Stimulated activated CD4-positive, alpha-beta T cell treated with anti-CD3 and anti-CD28 coated beads, Interleukin-12 subunit alpha, Interleukin-12 subunit beta, amount 100 ng/mL, for 24 hours (primary cell): ENCODE measurements at places on chromosomes 1 and 21.

DNA sequence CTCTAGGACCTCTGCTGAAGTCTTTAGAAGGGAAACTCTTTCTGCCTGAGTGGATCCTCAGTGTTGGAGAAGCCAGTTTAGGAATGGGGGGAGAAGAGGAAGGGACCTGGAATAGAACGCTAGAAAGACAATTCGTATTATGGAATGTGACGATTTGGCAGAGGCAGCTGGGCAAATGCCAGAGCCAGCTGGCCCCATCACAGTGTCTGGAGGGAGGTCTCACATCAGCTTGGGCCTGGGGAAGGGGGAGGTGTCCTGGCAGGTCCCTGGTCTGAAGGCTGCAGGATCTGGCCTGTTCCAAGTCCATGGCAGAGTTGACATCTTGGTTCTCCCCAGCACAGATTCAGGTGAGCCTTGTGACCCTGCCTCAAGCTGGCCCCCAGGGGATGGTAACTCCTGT, 11.3 kb downstream of the TMCC2 start:
- no peak for DNase-seq

GRCh38 chr1:67226688-67227087, 60.4 kb downstream of the IL23R start:
- no peak for DNase-seq

DNA sequence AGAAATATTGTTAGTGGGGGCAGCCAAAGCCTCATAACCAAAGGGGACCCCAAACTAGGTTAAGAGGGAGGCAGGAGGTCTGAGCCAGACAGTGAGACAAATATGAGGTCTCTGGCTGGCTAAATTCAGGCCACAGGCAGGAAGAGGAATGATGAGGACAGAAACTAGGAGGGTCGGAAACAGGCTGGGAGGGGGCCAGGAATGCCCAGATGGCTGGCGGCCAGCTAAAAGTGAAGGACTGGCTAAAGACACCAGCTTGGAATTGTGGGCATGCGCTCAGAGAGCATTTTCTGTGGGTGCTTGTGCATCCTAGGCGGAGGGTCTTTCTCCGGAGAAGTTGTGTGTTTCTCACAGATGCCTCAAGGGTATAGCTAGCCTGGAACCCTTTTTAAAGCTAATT, 77.0 kb downstream of the PGM1 start:
- DNase-seq, result no peak

- no peak for DNase-seq
These were observed 26.4 kb downstream of the LAMB3 start for GRCh38 chr1:209625791-209626285.

DNA sequence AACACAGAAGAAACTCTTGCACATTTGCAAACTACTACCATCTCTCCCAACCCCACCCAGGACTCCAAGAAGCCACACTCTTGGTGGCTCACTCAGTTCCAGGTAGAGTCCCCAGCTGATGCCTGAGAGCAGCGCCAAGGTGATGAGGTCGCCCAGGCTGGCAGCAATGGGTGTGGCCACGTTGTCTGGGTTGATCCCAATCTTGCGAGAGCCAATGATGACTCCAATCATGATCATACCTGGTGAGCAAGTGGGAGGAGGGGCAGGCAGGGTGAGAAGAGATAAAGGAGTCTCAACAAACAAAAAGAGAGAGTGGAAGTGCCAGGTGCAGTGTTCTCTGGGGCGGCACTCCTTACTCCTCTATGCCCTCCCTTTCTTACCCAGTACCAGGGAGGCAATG, 14.4 kb downstream of the SLC41A1 start:
- no peak for DNase-seq

GRCh38 chr1:16206547-16207317, 5.7 kb downstream of the ARHGEF19 start:
- DNase-seq, result peak; percentile 95

DNA sequence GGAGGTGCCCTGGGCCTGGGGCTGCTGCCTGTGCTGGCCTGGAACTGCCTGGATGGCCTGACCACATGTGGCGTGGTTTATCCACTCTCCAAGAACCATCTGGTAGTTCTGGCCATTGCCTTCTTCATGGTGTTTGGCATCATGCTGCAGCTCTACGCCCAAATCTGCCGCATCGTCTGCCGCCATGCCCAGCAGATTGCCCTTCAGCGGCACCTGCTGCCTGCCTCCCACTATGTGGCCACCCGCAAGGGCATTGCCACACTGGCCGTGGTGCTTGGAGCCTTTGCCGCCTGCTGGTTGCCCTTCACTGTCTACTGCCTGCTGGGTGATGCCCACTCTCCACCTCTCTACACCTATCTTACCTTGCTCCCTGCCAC, 1.8 kb downstream of the GPR3 start:
- no peak for DNase-seq

GRCh38 chr1:58476179-58476578, 70.3 kb downstream of the OMA1 start:
- no peak for DNase-seq

GRCh38 chr1:198563583-198563982, 23.1 kb upstream of the ATP6V1G3 start:
- DNase-seq, result no peak

- DNase-seq, result no peak
These were observed 28.5 kb downstream of the PALMD start for GRCh38 chr1:99674115-99675064.

DNA sequence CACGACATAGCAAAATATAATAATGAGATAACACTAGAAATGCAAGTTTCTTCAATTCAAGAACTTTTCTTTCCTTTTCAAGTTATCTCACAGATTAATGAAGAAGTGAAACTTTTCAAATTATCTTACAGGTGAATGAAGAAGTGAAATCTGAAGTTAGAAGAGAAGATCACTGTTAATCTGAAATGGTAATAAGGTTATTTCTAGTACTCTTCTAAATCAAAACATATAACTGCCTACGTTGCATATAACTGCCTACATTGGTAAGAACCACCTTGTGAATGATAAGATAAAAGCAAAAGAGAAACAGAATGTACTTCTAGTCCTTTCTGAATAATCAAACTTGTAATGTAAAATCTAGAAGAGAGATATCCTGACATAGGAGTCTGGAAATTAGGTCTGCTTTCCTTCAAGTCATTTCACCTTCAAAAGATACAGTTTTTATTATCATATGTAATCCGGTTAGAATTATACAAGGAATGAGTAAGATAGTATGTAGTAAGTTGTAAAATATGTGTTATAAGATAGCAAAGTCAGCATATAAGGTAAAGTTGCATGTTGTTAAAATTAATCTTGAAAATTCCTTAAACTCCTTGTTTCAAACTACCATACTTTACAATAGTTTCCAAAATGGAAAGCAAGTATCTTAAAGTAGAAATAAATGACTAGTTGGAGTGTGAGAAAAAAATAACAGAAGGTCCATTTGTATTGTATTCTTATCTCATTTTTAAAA, 522.4 kb upstream of the ZRANB2 start:
- DNase-seq, result no peak

GRCh38 chr1:226845624-226846023, 24.8 kb upstream of the PSEN2 start:
- no peak for DNase-seq

DNA sequence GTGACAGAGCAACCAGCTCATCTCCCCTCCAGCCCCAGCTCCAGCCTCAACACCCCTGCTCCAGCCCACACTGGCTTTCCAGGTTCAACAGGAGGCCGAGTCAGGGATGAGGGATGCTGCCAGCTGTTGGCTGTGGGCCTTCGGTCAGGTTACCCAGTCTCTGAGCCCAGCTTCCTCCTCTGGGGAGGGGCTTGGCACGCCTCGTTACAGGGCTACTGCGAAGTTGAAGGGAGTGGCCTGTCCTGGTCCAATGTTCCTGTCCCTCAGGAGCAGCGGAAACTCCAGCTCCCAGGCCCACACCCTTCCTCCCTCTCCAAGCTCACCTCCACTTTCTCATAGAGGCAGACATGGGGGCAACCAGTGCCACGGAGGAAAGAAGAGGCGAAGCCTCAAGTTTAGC, 15.1 kb upstream of the TAS1R2 start:
- no peak for DNase-seq

GRCh38 chr1:108502624-108503023, 52.5 kb downstream of the NBPF6 start:
- no peak for DNase-seq

- DNase-seq, result no peak
These were observed 8.0 kb downstream of the MMEL1 start for GRCh38 chr1:2624735-2625300.

GRCh38 chr1:198660341-198661261, 21.8 kb downstream of the PTPRC start:
- no peak for DNase-seq

DNA sequence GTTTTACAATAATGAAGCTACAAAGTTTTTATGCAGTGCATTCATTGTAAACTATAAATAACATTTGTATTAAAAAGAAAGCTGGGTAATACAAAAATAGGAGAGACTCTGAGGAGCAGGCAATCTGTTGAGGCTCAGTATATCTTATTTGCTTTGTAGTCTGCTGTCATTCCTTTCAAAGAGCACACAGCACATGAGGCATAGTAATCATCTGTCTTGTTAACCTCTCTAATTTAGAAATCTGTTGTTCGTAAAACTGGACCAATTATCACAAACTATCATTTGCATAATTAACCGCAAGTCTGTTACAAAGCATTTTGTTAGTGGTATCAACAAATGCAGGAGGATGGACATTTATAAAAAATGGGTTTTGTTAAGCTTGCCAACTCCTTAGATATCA, 51.0 kb downstream of the SELENOF start:
- DNase-seq, result no peak

DNA sequence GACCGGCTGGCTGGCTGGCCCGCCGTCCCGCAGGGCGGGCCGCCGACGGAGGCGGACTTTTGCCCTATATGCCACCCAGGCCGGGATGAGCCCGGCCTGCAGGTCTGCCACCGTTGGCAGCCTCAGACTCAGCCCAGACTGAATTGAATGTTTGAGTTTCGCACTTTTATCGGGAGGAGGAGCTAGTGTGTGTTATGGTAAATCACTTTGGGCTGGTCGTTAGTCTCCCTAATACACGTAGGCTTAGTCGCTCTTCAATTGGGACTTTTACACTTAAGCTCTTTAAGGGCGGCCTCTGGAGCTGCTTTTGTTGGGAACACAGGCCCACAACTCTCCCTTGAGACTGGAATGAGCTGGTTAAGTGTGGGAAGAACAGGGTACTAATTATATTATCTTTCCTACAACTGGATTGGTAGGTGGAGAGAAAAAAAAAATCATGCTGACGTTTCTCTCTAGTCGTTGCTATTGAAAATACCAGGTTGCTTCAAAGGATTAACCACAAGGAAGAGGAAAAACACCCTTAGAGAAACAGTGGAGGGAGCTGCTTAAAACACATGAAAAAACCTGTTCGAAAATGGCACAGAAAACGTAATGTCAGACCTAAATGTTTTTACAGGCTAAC, 1.4 kb upstream of the IRF2BP2 start:
- no peak for DNase-seq

DNA sequence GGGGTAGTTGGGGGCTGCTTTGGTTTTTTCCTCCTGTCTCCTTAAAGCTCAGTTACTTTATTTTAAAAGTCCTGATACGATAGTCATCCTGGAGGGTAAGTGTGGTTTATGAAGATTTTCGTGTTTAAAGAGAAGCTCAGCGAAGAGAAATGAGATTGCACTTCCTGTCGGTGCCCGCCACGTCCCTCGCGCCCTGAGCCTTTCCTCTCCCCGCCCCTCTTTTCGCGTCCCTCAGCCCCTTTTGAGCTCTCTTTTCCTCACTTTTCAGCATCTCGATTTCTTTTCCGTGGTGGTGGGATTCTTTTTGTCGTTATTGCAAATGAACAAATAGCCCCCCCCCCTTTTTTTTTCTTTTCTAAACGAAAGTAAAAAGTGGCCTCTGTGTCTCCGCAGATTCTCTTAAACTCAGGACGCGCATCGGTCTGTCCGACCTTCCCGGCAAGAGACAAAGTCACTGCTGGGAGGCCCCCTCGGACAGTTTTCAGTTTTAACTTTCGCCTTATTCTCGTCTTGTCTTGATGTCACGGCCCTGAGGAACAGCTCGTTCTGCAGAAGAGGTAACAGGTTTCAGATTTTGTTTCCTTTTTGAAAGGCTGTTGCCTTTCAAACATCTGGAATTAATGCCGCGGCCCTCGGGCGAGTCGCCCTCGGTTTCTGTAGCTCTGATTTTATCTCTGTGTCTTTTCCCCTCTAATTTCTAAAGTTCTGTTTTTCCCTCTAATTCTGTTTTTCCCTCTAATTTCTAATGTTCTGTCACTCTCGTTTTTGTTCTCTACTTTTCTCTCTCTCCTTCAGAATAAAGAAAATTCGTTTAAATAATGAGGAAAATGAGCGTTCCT, 1.0 kb upstream of the DMRTA2 start:
- DNase-seq, result no peak

- no peak for DNase-seq
These were observed 5.7 kb downstream of the UBXN11 start for GRCh38 chr1:26300578-26301275.

- no peak for DNase-seq
These were observed 817.9 kb upstream of the ADGRL2 start for GRCh38 chr1:80982831-80983230.

GRCh38 chr1:2861988-2862813, 60.7 kb upstream of the TTC34 start:
- DNase-seq, result no peak

- DNase-seq, result no peak
These were observed 1.2 kb downstream of the EFNA1 start for GRCh38 chr1:155128755-155129473.

GRCh38 chr21:16199539-16199938, 469.8 kb downstream of the USP25 start:
- DNase-seq, result no peak

DNA sequence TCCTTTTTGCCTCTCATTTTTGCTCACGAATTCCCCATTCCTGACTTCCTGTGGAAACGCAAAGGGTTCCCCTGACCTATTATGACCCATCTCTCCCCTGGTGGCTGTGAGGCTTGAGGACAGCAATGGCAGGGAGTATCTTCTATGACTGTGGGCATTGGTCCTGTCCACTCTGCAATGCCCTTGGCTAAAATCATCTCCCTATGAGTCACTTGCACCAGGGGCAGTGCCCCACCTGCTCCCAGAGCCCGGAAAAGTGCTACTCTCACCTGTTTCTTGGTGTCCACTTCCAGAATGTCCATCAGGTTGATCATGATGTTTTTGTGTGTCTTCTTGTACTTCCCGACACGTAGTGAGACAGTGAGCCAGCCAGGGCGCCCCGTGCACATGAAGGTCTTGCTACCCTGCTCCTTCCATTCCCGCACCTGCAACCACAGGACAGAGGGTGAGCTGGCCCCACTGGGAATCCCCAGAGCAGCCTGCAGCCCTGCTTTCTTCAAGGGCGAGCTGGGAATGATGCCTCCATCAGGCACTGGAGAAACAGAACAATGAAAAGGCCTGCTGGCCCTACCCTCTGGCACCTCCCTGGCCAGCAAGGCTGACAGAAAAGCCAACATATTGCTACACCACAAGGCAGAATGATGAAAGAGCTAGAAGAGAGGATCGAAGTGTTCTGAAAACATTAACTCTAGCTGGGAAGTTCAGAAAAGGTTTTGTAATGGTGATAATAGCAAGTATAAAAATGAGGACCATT, 3.5 kb downstream of the DHCR24 start:
- DNase-seq, result no peak

DNA sequence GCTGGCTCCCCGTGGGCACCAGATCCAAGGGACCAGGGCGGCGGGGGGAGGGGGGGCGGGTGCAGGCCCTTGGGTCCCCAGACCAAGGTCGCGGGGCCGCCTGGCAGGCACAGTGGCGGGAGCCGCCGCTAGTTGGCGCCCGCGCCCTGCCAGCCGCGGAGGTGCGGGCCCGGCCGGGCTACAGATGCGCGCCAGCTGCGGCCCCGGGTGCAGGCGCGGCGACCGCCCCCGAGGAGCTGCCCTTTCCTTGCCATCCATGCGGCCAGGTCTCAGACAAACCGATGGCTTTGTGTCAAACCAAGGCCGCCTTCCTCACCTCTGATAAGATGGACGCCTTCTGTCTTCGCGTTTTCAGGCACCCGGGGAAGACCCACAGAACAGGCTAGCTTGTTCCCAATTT, 2.2 kb upstream of the RUNX3 start:
- DNase-seq, result no peak
